ENCODE measurements at places on chromosomes 7 and 10. TPM values are rescaled to one million over a fixed set of nuclear protein-coding genes. Genes with fewer than 3 reads are reported as not detected.

Gene HOXA6
- total RNA-seq = 40.1 TPM

Gene ELN
- total RNA-seq = 27.5 TPM

Gene COL28A1
- total RNA-seq = under 0.01 TPM

Gene GPRIN2
- not detected for total RNA-seq

Gene SCART1
- total RNA-seq = 3.2 TPM

Gene ITPRID1
- not detected for total RNA-seq

Gene AS3MT
- under 0.01 TPM for total RNA-seq

Gene MKI67
- 2.4 TPM for total RNA-seq

DNA sequence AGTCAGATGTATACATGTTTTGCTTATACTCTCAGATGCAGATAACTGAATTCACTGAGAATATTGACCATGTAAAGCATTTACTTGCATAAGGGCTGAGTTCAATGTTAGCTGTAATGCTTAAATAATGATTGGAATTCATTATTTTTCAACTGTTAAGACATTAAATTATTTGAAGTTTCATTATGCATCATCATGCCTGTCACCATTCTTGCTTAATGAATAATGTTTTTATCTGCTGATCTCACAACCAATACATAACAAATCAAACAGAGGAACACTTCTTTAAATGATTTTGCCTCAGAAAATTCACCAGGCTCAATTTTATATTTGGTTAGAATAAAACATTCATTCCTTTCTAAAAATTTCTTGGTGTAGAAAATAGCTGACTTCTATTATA is 233.4 kb downstream of the GPR37 start:
- DNase-seq = no peak

DNA sequence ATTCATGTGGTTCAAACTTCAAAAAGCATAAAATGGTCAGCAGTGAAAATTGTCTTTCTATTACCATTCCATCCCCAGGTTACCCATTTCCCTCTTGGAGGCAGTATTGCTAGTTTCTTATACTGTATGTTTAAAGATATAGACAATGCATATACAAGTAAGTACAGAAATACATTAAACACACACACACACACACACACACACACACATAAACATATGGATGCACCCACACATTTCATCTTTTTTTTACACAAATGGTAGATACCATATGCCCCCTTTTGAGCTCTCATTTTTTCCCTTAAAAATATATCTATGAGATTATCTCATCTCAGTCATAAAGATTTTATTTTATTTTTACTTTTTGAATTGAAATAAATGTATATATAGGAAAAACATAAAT is 79.7 kb downstream of the NEUROD6 start:
- no peak for DNase-seq

- DNase-seq = no peak
Measured at GRCh38 chr7:143203386-143203785, 18.5 kb upstream of the TAS2R40 start.

GRCh38 chr10:18325889-18326531 is 185.8 kb downstream of the CACNB2 start:
- DNase-seq = no peak

DNA sequence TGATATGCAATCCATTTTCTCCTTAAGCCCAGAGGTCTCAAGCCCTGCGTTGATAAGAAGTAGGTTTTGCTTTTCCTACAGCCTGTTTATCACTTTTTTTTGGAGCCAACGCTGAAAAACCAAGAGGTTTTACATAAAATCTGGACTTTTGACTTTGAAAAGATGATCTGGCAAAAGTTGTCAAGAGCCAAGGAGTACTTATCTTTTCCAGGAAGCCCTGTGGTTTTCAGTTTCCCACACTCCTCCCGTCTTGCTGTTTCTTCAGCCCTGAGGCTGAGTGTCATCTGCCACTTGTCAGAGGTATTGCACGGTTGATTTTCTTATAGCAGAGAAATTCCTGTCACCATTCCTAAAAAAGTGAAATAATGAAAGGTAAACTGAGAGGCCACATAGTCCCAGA is 108.7 kb downstream of the TYW1 start:
- DNase-seq = no peak

- DNase-seq = no peak
Measured at GRCh38 chr10:25547382-25547781, 372.6 kb downstream of the GPR158 start.

GRCh38 chr10:120578890-120579289 is 121.9 kb downstream of the PLPP4 start:
- no peak for DNase-seq

GRCh38 chr10:86330778-86331763 is 35.5 kb downstream of the GRID1 start:
- DNase-seq = no peak

Data from hematopoietic multipotent progenitor cell (in vitro differentiated cells).